ENCODE measurements at places on chromosomes 3 and 15.

GRCh38 chr3:194667363-194667762, 4.6 kb downstream of the LSG1 start:
- no peak for DNase-seq

DNA sequence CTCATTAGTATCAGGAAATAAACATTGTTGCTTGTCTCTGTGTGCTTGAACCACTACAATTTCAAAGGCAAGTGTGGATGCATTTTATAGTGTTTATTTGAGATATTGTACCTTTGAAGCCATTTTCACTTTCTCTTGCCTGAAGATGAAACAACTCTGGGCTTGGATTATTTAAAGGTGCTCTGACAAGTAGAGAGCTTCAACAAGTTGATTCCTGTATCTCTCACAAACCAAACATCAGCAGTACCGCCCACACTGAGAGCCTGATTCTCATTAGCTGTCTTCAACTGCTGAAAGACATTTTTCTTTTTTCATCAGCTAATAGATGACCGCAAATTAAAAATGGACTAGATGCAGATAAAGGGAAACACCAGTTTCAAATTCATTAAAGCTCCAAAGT, 806 bp upstream of the CERS3 start:
- no peak for DNase-seq

DNA sequence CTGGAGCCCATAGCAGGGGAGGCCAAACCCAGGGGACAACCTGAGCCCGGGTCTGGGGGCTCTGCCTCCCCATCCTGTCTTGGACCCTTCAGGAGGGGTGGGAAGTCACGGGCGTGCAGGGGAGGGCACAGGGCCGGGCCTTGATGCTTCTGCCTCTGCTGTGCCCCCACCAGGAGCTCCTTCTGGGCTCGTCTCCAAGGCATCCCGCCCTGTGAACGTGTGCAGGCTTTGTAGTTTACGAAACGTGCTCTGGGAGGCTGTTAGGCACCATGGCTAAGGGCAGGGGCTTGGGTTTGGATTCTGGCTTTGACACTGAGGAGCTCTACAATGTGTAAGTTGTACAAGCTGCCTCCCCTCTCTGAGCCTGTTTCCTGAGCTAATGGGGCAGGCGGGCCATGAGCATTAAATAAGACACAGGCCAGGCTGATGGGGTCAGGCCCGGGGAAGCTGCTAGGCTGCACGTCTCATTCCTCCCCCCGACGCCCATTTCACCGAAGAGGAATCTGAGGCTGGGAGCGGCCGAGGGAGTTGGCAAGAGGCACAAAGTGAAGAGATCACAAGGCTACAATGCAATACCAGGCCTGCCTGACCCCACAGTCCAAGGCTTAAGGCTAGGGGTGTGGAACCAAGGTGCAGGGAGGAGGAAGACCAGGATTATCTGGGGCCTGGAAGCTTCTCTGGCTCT, 19.6 kb downstream of the PLXND1 start:
- no peak for DNase-seq

DNA sequence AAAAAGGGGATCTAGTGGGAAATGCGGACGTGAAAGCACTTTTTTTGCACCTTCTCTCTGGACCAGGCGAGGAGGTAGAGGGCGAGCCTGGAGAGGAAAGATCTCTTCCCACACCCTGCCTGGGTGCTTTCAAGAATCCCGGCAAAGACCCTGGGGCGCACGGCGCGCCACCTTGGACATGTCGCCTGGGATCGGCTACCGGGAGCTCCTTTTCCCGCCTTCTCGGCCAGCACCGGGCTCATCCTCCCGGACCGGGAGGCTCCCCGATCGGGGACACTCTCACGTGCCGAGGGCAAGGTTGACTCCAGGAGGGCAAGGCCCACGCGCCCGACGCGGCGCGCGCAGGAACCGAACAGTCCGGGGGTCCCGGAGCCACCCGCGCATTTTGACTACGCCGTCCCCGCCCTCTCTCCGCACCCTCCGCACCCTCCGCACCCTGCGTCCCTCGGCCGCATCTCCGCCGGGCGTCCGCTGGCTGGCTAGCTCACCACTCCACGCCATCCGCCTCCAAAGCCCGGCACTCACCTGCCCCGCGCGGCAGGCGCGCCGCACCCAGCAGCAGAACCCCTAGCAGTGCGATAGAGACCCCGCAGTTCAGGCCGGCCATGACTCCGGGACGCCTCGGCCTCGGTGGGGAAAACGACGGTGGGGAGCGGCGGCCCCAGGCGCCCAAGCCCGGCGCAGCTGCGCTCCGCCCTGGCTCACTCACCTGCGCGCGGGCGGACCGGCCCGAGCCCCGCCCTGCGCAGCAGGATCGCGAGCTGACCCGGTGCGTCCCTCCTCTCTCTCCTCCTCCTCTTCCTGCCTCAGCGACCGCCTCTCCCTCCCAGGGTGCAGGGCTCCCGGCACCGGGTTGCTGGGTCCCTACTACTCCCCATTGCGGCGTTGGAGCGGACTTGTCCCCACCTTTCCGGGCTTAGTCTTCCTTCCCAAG, at the start of gene CDCP1:
TSS of gene CDCP1 (minus strand) at position 698 of the 934 bp plus-strand sequence. CDS start at position 607, 91 bp downstream.
- no peak for DNase-seq

- no peak for DNase-seq
Measured at GRCh38 chr3:57935539-57935938, 72.7 kb upstream of the FLNB start.

- DNase-seq = no peak
Measured at GRCh38 chr3:114319453-114319852, 25.6 kb downstream of the TIGIT start.

- no peak for DNase-seq
Measured at GRCh38 chr3:101228441-101228840, 91.9 kb downstream of the IMPG2 start.

- DNase-seq = no peak
Measured at GRCh38 chr15:70348581-70349344, 251.0 kb upstream of the TLE3 start.

- DNase-seq = no peak
Measured at GRCh38 chr3:177551431-177551836, 354.2 kb upstream of the TBL1XR1 start.

GRCh38 chr15:66369773-66370651, 13.5 kb upstream of the TIPIN start:
- peak; percentile 34 for DNase-seq

DNA sequence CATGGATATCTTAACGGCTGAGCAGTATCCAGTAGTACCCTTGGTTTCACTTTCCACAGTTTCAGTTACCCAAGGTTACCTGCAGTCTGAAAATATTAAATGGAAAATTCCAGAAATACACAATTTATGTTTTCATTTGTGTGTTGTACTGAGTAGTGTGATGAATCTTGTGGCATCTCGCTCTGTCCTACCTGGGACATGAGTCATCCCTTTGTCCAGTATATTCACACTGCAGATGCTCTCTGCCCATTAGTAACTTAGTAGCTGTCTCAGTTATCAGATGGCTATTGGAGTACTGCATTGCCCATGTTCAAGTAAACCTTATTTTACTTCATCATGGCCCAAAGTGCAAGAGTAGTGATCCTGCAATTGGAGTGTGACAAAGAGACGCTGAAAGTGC, 26.1 kb downstream of the GASK1A start:
- no peak for DNase-seq

DNA sequence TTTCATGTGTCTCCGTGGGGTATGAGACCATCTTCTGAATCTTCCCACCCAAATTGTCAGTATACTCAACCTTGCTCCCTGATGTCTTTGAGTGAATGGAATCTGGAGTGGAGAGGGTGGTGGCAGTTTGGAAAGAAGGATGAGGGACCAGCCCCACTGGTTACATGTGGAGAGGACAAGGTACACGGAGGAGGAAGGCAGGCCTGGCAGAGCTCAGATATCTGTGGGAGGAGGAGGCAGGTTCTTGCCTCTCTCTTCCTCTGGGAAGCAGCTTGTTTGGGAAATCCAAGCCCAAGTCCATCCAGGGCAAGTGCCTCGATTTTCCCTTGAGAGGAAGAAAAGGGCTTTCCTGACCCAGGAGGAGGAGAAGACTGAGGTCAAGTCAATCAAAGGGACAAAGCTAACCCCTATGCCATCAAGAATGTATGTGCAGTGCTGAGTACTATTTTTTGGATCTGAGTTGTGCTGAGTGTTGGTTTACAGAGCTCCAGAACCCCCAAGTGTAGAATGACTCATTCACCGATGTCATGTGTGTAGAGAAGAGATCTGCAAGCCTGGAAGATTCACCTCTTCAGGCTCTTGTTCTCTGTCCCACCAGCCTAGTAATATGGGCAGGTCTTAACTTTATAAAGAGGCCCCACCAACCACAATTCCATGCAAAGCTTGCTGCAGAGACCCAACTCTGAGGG, 19.8 kb upstream of the LOXL1 start:
- no peak for DNase-seq

DNA sequence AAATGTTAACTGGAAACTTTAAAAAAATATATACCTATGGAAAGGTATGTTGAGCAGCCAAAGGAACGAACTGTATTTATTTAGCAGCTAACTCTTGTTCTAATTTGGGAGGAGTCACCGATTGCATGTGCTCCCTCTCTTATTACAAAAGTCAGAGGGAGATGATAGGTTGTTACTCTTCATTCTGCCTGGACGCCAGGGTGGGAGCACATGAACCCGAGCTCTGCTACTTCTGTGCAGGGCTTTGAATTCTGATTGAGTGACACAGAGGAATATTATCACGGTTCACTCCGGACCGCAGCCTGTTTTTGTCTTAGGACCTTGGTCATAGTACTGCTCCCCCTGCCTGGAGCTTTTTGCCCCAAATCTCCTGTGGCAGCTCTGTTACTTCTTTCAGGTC, 36.9 kb upstream of the LRIG1 start:
- DNase-seq = no peak

DNA sequence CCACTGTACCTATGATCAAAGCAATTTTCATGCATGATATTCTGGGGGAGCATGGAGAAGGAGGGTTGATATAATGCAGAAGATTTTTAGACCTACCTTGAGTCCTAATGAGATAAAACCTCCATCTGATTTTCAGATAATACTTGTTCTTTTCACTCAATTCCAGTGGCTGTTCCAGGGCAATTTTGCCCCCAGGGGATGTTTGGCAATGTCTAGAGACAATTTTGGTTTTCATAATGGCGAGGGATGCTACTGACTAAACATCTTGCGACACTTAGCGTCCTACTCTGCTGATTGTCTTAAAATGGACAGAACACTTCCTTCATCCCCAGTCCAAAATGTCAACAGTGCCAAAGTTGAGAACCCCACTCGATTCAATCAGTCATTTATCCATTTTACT, 26.6 kb downstream of the AGBL1 start:
- no peak for DNase-seq

GRCh38 chr3:172915911-172916514, 165.5 kb downstream of the ECT2 start:
- DNase-seq = no peak

- no peak for DNase-seq
Measured at GRCh38 chr3:104907507-104907906, 459.2 kb upstream of the ALCAM start.

- no peak for DNase-seq
Measured at GRCh38 chr3:188940573-188940932, 231.2 kb upstream of the TPRG1 start.

- DNase-seq = no peak
Measured at GRCh38 chr3:25365636-25366035, 62.4 kb upstream of the RARB start.

GRCh38 chr15:25790000-25790660, 73.0 kb downstream of the ATP10A start:
- DNase-seq = peak; percentile 73

GRCh38 chr3:162022911-162023310, 526.3 kb downstream of the OTOL1 start:
- no peak for DNase-seq

- peak; percentile 10 for DNase-seq
Measured at GRCh38 chr3:182644790-182645433, 148.4 kb upstream of the ATP11B start.

DNA sequence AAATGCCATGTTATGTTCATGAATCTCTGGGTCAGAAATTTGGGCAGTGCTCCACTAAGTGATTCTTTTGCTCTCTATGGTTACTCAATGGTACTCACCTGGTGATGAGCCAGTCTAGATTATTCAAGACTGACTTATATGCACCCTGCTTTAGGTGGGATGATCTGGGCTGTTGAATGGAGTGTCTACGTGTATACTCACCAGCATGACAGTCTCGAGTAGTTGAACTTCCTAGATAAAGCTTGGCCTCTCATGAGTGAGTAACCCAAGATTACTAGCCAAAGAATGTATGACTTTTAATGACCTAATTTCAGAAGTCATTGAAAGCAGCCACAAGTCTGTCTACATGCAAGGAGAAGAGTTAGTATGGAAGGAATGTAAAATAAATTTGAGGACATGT, 77.5 kb upstream of the CADM2 start:
- no peak for DNase-seq

- DNase-seq = no peak
Measured at GRCh38 chr15:89837134-89837829, 22.6 kb upstream of the ANPEP start.

- no peak for DNase-seq
Measured at GRCh38 chr3:123880998-123881561, 3.1 kb downstream of the MYLK start.

GRCh38 chr3:147305533-147306250, 100.7 kb downstream of the ZIC4 start:
- no peak for DNase-seq

Data from stimulated activated CD4-positive, alpha-beta T cell treated with anti-CD3 and anti-CD28 coated beads, Interleukin-4, amount 100 ng/mL, for 24 hours (primary cell).